ENCODE measurements at places on chromosomes 5 and 9.

DNA sequence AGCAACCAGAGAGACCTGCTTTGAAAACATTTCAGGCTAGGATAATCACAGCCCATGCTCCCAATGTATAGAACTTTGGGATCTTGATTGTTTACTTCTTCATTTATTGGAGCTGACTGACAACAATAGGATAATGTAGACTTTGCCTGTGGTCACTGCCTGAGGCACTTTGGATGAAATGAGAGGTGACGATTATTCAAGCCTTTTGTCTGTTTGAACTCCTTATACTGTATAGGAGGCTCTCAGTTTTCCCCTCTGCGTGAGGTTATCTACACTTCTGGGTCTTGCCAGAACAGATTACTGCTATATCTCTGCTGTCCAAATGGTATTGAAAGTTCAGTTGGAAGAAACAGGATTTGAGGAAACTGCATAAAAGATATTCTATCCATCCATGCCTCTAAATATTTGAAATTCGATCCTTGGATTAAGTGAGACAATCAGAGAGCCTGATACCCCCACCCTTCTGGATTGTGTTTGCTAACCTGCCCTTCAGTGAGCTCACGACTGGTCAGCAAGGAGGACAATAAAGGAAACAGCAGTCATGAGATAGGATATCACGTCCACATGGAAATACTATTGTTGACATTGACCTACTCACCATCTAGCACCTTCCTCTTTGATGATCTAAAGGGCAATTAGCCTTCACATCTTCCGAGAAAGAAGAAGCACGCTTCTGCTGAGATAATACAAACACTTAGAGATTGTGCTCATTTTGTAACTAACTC lies 98.1 kb downstream of the DOCK8 start:
- no peak for DNase-seq

DNA sequence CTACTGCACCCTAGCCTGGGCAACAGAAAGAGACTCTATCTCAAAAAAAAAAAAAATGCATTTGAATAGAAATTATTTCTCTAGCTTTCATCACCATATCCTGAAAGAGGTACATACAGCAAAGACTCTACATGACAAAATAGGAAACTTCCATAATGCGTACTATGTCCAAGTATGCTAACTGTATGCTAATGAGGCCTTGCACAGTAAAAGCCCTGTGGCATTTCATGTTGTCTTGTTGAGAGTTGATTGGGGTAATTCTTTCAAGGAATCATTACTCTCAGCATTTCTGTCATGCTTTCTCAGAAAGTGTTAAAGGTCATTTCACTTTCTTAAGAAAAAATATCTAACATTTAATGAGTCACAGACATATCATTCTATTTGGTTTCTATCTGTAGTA lies 393.4 kb downstream of the CTNND2 start:
- DNase-seq, result no peak

- DNase-seq, result no peak
Observed at GRCh38 chr9:14903040-14903439, 7.2 kb downstream of the FREM1 start.

GRCh38 chr9:110029429-110029955 lies 178.5 kb downstream of the C9orf152 start:
- DNase-seq, result no peak

- DNase-seq, result no peak
Observed at GRCh38 chr5:156094001-156094400, 233.0 kb upstream of the SGCD start.

- no peak for DNase-seq
Observed at GRCh38 chr5:41924526-41924871, 582 bp upstream of the FBXO4 start.

- no peak for DNase-seq
Observed at GRCh38 chr9:112858625-112859147, 32.0 kb downstream of the SLC46A2 start.

DNA sequence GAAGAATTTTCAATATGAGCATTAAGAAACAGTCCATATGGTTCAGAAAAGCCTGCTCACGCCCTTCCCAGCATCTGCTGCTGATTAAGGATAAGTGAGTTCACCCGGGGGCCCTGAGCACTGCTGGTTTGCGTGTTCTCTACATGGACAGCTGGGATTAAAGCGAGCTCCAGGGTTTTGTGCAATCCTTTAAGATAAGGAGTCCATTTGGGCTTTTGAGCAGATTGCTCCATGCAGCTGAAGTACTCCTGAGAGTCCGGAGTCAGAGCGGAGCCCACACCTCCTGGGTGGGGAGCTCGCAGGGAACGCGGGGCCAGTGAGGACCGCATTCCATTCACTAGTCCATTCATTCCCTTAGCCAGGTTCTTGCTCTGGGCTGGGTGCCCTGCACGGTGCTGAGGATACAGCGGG lies 149.3 kb upstream of the COL5A1 start:
- no peak for DNase-seq

DNA sequence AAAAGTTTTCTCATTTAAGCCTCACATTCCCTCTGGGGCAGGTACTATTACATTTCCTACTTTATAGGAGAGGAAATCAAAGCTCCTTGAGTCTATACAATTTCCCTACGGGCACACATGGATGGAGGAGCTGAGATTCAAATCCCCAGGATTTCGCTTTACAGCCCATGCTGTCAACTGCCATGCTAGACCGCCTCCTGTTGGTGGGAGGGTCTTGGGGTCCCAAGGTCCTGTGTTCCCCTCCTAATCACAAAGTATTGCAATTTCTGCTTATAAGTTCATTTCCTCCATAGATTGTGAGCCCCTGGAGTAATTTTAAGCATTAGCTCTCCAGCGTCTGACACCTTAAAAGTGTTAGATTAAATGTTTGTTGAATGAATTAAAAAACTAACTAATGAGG lies 95.9 kb upstream of the SMARCA2 start:
- DNase-seq, result no peak

- DNase-seq, result no peak
Observed at GRCh38 chr9:120242116-120242811, 337.7 kb downstream of the CDK5RAP2 start.

GRCh38 chr5:141420855-141421488 lies at the start of gene PCDHGA11:
PCDHGA11 (plus strand) TSS chr5:141421051; CDS start chr5:141421228, 177 bp downstream.
- peak; percentile 60 for DNase-seq

GRCh38 chr9:133059623-133060022 lies 2.2 kb upstream of the CEL start:
- DNase-seq, result no peak

DNA sequence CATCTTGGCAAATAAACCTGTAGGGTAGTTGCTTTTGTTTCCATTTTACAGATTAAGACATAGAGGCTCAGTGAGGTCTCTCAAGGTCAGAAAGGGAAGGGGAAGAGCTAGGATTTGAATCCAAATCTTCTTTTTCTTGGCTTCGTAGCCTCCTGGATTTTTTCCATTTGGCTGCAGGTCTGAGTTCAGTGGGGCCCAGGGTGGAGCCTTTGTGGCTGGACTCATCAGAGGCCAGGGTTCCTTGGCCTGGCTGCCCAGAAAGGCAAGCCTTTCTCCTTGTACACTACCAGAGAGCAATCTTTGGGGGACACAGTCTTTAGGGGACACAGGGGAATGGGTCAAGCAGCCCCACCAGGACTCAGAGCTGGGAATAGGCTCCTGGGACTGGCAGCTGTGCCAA lies 10.5 kb upstream of the TRAF1 start:
- DNase-seq, result no peak

GRCh38 chr5:124986667-124987066 lies 240.2 kb upstream of the ZNF608 start:
- DNase-seq, result no peak

DNA sequence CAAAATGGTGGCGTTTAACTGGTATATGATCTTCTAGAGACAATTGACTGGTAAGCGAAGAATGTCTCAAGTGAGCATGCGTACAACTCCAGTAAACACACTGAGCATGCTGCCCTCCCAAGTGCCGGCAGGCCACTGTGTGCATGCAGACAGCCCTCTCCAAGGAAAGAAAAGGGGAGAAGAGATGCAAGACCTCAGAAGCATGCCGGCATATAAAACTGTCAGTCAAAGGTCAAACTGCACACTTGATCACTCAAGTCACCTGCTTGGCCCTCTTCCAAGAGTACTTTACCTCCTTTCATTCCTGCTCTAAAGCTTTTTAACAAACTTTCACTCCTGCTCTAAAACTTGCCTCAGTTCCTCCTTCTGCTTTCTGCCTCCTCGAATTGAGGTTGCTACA lies 910.2 kb downstream of the TAF11L14 start:
- DNase-seq, result no peak

GRCh38 chr5:180360078-180360957 lies 7.2 kb upstream of the GFPT2 start:
- no peak for DNase-seq

DNA sequence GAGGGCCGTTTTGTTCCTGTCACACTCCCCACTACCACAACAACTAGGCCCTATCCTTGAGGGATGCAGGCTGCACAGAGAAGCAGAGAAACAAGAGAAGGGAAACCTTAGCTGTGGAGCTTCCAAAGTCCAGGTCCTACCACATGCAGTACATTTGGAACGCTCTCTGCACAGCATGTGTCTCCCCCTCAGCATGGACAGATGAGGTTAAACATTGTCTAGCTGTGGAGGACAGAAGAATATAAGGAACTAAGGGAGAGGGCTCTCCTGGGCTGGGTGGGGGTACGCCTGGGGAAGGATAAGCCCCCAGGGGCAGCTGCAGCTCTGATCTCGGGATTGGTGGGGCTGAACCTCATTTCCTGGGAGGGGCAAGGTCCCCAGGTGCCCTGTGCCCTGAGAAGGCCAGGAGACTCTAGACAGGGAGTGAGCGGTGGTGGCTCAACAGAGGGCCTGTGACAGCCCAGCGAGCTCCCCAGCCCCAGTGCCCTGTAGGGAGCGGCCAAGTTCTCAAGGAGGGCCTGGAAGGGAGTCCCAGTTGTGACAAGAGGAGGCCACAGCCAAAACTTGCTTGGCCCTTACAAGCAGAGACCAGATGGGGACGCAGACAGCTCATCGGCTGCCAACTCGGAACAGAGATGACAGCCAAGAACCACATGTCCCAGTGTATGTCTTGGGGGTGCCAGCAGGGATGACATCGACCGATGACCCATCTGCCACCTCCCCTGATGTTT lies 30.1 kb downstream of the TSPAN17 start:
- no peak for DNase-seq

GRCh38 chr5:35815089-35815936 lies 41.4 kb upstream of the IL7R start:
- no peak for DNase-seq

All from stimulated activated CD4-positive, alpha-beta T cell treated with anti-CD3 and anti-CD28 coated beads, Interleukin-2, amount 100 ng/mL, for 24 hours (primary cell).